Neural crest cell (in vitro differentiated cells): ENCODE measurements at places on chromosomes 11 and 22. TPM values are rescaled to one million over a fixed set of nuclear protein-coding genes. Genes with fewer than 3 reads are reported as not detected.

DNA sequence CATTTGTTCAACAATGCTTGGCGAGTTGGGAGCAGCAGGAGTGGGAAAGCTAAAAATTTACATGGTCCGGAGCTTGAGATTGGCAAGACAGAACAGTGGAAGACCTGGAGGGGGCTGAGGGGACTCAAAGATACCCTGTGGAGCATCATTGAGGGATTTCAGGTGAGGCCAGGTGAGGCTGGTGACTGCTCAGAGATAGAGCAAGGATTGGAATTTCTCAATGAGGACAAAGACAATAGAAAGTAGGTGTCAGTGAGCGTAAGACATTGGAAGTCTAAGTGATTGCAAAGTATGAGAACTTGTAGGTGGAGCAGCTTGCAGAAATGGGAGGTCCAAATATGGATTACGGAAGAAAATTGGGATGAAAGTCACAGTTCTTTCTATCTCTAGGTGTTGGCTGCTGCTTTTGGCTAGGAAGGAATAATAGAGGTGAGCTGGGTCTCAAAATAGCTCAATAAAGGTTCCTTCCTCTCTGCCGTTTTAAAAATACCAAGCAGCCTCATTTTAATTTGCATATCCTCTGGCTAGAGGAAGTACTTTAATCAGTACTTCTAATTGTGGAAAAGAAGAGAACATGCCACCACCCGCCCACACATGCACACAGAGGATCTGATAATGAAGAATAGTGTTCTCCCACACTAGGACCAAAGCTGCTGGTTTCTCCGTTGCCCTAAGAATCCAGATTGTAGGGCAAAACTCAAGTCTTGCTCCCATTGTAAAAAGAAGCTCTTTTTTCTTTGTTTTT lies 41.8 kb upstream of the SORL1-AS1 start:
- H3K4me3 ChIP-seq, result no peak overlapping the region
- DNase-seq, result no peak
- no peaks in the 10 kb centered on the region for H3K27me3 ChIP-seq
- no peak overlapping the region for H3K27ac ChIP-seq
- peaks cover 16% of the 10 kb centered on the region for H3K4me1 ChIP-seq

- H3K4me3 ChIP-seq, result no peak overlapping the region
- DNase-seq, result no peak
- peaks cover 20% of the 10 kb centered on the region for H3K4me1 ChIP-seq
- H3K27me3 ChIP-seq, result no peaks in the 10 kb centered on the region
These were observed 18.8 kb upstream of the PRR5 start for GRCh38 chr22:44683237-44683636.

DNA sequence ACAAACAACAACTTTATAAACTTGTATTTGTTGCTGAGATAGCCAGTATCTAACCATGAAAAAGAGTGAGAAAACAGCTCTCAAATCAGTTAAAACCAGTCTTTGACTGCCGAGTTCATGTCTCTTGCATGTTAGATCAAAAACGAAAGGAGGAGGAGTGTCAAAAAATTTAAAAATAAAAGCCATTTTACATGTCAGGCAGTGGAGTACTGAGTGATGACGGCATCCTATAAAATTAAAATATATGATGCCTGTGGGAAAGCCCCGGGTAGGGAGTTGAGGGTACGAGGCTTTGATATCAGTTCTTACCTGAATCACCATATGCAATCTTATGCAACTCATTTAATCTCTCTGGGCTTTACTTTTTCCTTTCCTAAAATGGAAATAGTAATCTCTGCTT lies 117.3 kb downstream of the ETS1 start:
- no peak overlapping the region for H3K4me3 ChIP-seq
- H3K27me3 ChIP-seq, result peaks cover 6% of the 10 kb centered on the region
- no peak for DNase-seq
- peaks cover 36% of the 10 kb centered on the region for H3K4me1 ChIP-seq

- no peaks in the 10 kb centered on the region for H3K27me3 ChIP-seq
- H3K4me1 ChIP-seq, result peaks cover 7% of the 10 kb centered on the region
- no peak for DNase-seq
- no peak overlapping the region for H3K27ac ChIP-seq
These were observed 21.4 kb upstream of the PACSIN2 start for GRCh38 chr22:43036282-43036829.

Gene TUB
- total RNA-seq, result 23.7 and 26.1 TPM in 2 replicates
